ENCODE measurements at places on chromosomes 16 and 17. TPM values are rescaled to one million over a fixed set of nuclear protein-coding genes. Genes with fewer than 3 reads are reported as not detected.

The NACA2 gene
- total RNA-seq, result 0.22 TPM

The PYY gene
- not detected for total RNA-seq

The AANAT gene
- 0.22 TPM for total RNA-seq

The TPSAB1 gene
- total RNA-seq, result 2.6 TPM

The DYNC1LI2 gene
- total RNA-seq, result 76.3 TPM

The PYDC1 gene
- total RNA-seq, result not detected

The ARHGAP23 gene
- total RNA-seq, result 17.1 TPM

The PRDM7 gene
- total RNA-seq, result not detected

- DNase-seq, result no peak
Observed at GRCh38 chr17:78697122-78697521, 85.0 kb downstream of the CYTH1 start.

GRCh38 chr17:44272321-44272951 lies 4.5 kb upstream of the SLC4A1 start:
- no peak for DNase-seq

DNA sequence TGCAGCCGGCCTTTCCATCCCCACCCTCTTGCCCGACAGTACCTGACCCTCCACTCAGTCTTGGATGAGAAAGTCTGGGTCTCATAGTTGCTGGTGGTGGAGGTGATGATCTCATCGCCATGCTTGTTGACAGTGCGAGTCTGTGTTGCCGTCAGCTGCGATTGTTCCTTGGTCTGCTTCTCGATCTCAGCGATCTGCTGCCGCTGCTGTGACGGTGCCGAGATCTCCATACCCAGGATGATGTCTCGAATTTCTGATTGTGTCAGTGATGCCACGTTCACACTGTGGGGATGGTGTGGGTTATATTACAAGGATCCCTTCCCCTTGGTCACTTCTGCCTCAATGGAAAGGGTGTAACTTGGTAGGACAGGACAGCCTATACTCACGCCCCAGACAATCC lies 4.1 kb upstream of the RILP start:
- no peak for DNase-seq

GRCh38 chr17:77839698-77840512 lies 118.6 kb upstream of the TNRC6C start:
- DNase-seq, result no peak

DNA sequence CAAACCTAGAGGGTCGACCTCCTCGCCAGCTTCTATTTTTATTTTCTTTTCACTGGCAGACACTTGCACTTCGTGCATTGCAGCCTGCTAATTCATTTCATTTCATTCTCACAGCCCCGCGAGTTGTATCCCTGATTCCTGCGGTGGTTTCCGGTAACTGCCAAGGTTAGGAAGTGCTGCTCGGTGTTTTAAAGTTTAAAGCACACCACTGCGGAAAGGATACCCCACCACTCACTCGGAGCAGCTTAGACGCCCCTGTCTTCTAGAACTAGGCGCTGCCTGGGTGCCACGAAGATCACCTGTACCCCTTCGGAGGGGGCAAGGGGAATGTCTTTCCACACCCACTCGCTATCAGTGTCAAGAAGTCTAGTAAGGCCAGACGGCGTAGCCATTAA lies 509 bp downstream of the CNEP1R1 start:
- DNase-seq, result no peak

DNA sequence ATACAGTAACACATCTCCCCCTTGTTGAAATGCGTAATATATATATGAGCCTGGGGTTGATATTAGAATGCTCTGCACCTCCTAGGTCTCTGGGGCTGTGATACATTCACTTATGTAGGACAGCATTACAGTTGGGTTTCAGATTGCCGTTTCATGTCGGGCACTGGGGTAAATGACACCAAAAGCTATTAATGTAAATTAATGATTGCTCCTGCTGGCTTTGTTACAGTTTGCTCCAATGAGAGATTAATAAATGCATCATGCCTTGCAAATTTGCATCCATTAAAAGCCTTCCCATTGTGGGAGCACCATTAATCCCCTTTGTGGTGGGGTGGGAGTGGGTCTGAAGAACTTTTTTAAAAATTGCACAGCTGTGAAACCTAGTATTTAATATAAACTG lies 584.4 kb upstream of the EEF2KMT start:
- DNase-seq, result no peak

DNA sequence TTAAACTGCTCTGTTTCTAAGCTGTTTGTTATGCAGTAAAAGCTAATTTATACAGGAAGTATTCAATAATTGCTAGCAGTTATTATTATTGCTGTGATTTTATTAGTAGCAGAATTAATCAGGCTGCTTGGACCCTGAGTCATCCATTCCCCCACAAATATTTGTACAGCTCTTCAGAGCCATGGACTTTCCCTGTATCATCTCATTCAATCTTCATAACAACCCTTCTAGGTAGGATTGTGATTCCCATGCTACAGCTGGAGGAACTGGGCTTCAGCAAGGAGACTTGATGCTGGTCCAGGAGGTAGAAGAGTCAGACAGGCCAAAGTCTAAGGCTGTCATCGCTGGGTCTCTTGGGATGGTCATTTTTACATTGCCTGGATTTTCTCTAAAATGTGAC lies 208.3 kb downstream of the C16orf95 start:
- no peak for DNase-seq

- peak; percentile 51 for DNase-seq
Observed at GRCh38 chr16:51834133-51834532, 683.1 kb upstream of the SALL1 start.

DNA sequence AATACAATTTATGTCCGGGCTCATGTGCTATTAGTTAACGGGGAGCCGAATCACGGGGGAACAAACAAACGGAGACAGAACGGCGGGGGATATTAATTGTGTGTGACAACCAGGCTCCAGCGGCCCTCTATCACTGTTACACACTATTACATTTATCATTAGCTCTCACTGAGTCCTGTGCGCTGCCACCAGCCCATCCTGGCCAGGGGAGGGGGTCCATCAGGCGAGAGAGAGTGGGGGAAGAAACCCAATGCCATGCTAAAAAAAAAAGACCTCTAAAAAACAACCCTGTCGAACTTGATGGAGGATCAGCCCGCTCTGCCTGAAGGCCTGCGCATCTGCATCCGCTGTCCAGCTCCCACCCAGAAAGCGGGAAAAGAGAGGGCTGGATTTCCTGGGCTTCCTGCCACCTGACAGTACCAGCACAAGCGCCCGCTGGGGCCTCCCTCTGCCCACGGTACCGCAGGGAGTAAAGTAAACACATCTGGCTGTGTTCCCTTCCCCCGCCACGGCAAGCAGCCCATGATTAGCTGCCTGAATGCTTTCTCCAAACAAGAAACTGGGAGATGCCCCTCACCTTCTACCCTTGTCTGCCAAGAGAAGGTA lies 41.7 kb downstream of the PIPOX start:
- DNase-seq, result no peak
